ENCODE measurements at places on chromosomes 6 and 20.
A peak's percentile ranks its signal among the peaks of the same experiment; 100 is the strongest.

- DNase-seq, result no peak
Observed at GRCh38 chr6:149130508-149130907, 187.0 kb upstream of the TAB2 start.

DNA sequence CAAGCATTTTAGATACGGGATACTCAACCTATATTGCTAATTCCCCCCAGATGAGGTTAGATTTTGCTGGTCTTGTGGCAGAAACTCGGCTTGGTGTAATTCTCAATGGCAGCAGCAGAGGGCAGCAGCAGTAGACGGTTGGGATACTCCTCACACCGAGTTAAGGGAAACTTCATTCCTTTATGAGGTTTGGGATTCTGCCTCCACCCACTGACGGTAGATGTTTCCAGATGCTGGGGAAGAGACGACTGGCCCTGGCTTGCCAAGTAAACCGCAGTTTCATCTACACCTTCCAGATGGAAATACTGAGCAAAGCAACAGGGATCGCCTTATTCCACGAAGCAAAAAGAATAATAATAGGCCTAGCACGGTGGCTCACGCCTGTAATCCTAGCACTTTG, 8.2 kb upstream of the TBC1D7 start:
- DNase-seq, result peak; percentile 93

GRCh38 chr20:9442858-9443257, 71.5 kb upstream of the LAMP5 start:
- no peak for DNase-seq

DNA sequence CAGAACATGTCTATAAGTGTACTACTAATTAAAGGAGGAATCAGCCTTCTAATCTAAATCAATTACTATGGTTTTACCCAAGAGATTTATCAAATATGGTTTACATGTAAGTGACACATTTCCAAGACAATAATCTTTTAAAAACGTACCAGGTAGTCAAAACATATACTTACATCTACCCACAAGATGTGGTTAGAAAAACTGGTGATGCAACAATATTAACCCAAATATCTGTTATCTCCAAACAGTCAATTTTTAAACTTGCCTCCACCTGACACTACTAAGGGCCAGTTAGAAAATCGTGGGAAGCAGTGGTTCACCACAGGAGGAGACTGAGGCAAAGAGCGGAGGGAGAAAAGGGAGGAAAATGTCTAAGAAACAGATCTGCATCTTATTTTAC, 28.0 kb downstream of the NOL7 start:
- DNase-seq, result no peak

Measured in foreskin keratinocyte (primary cell).